AG09309 (cell line): ENCODE measurements at places on chromosomes 7 and 10.
A peak's percentile ranks its signal among the peaks of the same experiment; 100 is the strongest.

DNA sequence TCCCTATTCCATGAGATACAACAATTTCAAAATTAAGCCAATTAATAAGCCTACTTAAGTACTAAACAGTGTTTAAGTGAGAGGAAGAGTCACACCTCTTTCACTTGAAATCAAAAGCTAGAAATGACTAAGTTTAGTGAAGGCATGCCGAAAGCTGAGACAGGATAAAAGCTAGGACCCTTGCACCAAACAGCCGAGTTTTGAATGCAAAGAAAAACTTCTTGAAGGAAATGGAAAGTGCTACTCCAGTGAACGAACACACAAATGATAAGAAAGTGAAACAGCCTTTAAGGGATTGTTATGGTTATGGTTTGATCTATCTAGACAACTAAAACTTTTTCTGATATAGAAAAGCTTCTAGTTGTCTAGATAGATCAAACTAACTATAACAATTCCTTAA, 135.4 kb upstream of the KMT2E start:
- no peak for DNase-seq

GRCh38 chr10:78547397-78547796, 513.7 kb downstream of the RPS24 start:
- DNase-seq, result no peak

DNA sequence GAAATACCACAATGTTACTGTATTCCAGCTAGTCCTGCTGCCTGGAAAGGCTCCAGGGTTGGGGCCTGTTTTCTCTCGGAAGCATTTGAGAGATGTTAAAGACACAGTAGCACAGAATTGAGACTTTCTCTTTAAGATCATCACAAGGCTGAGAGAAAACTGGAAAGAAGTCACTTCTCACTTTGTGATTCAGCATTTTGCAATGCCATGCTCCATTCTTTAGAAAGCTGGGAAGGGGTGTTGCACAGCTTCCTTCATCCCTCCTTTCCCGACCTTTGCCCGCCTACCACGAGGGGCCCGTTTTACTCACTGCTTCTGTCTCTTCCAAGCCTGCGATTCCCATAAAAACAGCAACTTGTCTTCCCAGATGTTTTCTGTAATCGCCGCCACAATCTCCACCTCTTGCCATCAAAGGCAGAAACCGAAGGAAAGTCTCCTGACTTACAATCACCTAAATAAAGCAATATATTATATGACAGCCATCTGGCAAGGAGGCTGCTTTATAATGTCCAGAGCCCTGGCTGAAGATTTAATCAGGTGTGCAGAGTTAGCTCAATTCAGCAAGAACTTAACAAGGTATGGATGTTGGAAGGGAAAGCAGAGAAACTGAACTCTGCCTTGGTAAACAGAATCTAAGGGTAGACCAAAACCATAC, 18.9 kb downstream of the NOD1 start:
- DNase-seq, result peak; percentile 91

DNA sequence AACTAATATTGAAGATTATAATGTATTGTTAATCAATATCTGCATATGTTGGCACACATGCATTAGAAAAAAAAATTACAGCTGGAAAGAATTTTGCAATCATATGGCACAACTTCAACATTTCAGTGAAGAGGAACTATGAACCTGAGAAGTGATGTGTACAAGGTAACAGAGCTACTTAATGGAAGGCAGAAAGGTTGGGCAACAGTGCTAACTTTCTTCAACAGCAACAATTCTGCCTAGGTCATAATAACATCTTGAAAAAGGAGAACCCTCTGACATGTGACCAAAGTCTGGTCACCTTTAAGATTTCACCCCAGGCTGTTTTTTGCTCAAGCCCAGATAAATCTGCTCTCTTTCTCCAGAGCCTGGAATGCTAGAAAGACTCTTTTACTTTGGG, 47.9 kb upstream of the SKAP2 start:
- no peak for DNase-seq

GRCh38 chr7:8197994-8198698, 63.8 kb downstream of the ICA1 start:
- no peak for DNase-seq

DNA sequence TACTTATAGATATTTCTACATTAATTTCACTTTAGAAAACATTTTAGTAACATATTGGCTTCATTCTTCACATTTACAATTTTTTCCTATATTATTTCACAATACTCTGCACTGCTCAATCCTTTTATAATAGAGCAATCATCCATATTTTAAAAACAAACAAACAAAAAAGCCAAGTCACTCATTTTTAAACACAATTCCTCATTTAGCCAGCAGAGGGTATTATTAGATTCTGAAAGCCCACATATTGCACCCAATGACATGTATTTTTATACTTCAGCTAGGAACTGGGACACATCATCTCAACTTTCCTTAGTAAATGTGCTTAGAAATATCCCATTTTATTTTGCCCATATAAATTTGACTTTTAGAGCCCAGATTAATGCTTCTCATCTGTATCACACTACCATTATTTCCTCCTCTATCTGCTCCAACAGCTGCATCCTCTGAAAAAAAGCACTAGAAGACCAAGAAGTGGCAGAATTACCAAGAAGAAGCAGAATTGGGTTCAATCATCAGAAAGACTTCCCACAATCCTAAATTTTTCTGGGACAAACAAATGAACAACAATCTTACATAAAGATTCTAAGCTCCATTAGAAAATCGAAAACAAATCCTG, 29.5 kb downstream of the CTNNA3 start:
- DNase-seq, result peak; percentile 1

- no peak for DNase-seq
Observed at GRCh38 chr10:70320751-70321150, 36.9 kb upstream of the NPFFR1 start.

DNA sequence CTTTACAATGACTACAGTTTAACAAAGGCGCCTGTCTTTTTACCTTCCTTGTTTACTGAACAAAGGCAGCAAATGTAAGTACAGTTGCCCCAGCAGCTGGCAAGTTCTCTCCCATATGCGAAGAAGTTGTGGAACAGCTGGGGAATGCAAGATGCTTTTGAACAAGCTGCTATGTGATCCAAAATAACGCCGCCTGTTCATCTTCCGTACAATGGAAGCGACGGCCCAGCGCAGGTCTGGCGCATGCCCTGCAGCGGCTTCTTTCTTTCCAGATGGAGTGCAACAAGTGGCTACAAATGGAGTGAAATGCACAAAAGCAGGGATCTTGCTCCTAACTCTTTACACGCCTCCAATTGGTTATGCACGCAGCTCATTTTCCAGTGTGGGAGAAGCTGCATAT, 97.0 kb upstream of the SVIL start:
- no peak for DNase-seq

- DNase-seq, result no peak
Observed at GRCh38 chr10:29426420-29426819, 137.6 kb downstream of the LYZL1 start.

DNA sequence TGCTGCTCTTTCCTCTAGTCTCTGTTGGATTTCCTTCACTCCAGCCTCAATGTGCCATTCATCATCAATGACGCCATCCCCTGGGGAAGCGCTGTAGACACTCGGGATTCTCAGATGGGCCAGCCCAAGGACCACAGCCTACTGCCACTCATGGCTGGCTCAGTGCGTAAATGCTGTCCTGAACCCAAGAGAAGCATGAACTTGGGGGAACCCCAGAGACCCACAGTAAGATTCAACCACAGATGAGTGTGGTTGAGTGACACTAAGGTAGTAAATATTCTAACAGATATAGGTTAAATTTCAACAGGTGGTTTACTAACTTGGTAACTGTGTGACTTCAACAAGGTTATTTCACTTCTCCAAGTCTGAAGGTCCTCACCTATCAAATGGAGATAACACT, 304.1 kb downstream of the GRM8 start:
- no peak for DNase-seq

- no peak for DNase-seq
Observed at GRCh38 chr7:150374026-150374425, 5.1 kb upstream of the ZNF775 start.

GRCh38 chr10:113384181-113384580, 168.7 kb upstream of the HABP2 start:
- no peak for DNase-seq

DNA sequence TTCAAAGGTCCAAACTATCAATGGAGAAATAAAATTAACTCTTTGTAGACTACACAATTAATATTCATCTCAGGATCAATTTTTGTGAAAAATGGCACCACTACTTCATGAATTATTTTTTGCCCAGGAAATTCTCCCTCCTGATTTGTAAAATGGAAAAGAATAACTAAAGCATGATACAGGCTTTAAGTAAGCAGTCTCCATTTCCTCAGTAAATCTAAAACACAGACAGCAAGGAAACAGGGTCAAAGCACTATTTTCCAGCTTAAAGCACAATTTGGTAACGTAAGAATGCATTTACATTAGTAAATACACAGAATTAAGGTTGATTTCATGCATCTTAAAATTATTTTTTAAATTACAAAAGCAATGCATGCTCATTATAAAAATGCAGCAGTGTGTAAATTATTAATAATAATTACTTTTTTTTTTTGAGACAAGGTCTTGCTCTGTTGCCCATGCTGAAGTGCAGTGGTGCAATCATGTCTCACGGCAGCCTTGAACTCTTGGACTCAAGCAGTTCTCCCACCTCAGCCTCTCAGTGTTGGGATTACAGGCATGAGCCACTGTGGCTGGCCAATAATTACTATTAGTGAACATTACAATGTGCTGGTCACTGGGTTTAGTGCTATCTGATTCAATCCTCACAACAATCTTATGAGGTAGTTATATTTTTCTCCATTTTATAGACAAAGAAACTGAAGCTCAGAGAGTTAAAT, 26.1 kb upstream of the VCL start:
- DNase-seq, result no peak

GRCh38 chr7:128829391-128830166, 627 bp upstream of the FLNC start:
- DNase-seq, result no peak

DNA sequence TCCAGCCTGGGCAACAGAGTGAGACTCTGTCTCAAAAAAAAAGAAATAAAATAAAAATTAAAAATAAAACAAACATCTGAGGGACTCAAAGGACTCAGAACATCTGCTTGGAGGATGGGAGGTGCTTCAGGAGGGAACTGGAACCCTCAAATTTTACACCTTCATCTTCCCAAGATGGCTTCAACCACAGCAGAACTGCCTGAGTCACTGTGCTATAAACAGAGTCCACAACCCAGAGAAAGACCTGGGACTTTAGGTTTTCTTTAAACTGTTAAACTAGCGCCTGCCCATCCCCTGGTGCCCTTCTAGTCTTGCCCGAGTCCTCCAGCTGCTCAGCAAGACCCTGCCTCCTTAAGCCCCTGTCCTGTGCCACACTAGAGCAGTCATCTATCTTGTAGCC, 40.8 kb downstream of the RGS10 start:
- DNase-seq, result no peak

- no peak for DNase-seq
Observed at GRCh38 chr7:66950311-66950710, 29.3 kb downstream of the TMEM248 start.

DNA sequence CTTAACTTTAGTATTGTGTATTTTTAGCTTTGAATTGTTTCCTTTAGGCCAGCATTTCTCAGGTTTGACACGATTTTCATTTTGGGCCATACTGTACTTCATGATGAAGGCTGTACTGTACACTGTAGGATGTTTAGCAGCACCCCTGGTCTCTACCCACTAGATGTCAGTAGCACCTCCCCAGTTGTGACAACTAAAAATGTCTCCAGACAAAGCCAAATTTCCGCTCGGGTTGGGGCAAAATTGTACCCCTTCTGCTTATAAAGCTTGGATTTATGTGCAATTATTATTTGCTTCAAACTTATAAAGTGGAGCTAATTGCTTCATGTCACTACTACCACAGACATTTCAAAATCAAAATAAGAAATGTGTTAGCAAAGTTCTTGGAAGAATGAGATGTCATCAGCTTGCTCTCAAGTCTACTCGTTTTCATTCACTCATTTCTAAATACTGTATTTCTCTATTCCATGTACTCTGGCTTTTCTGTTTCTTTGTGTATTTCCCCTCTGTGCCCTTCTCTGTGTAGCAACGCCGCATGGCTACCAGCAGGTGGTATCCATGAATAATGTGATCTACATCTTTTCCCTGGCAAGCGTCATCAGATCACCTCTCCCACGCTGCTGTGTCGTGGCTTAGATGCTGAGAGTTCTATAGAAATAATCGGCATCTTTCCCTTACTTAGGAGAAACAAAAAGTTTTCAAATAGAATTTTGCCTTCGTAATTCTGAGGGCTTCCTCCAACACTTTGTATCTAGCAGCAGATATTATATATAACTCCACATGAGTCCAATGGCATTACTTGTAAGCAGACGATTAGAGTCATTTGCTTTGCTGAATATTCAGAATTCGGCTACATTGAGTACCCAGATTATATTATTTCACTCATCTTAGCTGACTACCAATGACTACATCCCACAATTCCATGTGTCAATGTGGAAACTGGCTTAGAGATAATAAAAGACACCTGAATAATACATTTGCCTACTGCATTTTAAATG, 47.8 kb upstream of the CALCR start:
- DNase-seq, result no peak

DNA sequence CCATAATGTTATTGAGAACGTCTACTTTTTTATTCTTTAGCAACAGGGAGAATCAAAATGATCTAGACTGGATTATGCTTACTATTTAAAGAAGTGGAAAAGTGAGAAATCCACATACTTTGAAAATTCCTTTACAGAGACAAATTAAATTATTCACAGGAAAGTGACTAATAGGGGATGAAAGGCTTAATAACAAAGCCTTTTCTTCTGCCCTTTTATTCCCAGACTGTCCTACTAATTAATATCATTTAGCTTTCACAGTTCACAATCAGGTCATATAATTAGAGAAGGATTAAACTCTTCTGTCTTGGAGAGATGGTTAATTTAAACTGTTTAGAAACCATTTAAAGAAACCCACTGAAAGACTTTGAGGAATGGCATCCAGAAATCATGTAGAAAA, 58.8 kb downstream of the ARL4A start:
- no peak for DNase-seq

- DNase-seq, result no peak
Observed at GRCh38 chr10:101046332-101047238, 15.2 kb upstream of the KAZALD1 start.

GRCh38 chr10:126223512-126224067, 164.7 kb downstream of the ADAM12 start:
- no peak for DNase-seq

- DNase-seq, result no peak
Observed at GRCh38 chr7:55211726-55212125, 153.4 kb upstream of the LANCL2 start.

DNA sequence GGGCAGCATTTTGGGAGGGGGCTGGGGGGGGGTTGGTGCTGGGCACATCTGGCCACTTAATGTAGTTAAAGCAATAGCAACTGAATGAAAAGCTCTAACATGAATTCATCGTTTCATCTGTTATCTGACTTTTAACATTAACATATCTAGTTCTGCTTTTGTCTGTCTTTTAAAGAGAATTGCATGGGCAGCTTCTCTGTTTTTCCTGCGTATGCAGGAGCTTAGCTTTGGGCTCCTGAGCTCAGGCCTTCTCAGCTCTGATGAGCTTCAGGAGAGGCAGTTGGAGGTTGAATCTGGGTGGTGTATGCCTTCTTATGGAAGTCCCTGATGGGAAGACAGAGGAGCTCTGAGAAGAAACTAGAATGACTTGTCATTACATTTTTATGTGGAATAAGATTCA, 58.4 kb downstream of the DNAJB6 start:
- DNase-seq, result no peak

GRCh38 chr7:45653209-45653907, 79.2 kb downstream of the ADCY1 start:
- DNase-seq, result no peak

- DNase-seq, result no peak
Observed at GRCh38 chr7:135706858-135707569, 21.0 kb downstream of the SLC13A4 start.

GRCh38 chr7:90270431-90271178, 25.6 kb downstream of the CFAP69 start:
- no peak for DNase-seq
